Stimulated activated CD4-positive, alpha-beta T cell treated with anti-CD3 and anti-CD28 coated beads, Interleukin-12 subunit alpha, Interleukin-12 subunit beta, amount 100 ng/mL, for 24 hours (primary cell): ENCODE measurements at places on chromosomes 2 and 18.

DNA sequence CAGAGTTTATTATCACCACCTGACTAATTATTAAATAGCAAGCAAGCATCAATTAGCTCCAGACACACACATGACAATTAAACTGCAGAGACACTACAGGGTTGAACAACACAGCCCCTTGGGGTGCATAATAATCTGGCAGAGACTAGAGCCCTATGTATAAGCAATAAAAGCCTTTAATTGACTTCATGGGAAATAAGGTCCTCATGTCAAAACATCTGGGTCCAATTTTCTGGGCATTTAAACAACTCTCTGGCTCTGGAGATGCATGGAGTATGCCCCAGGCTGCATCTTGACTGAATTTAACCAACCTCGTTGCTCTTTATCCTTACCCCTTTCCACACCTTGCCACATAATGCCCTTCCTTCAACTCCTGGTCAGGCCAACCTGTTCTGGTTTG lies 270.7 kb upstream of the THUMPD2 start:
- no peak for DNase-seq

DNA sequence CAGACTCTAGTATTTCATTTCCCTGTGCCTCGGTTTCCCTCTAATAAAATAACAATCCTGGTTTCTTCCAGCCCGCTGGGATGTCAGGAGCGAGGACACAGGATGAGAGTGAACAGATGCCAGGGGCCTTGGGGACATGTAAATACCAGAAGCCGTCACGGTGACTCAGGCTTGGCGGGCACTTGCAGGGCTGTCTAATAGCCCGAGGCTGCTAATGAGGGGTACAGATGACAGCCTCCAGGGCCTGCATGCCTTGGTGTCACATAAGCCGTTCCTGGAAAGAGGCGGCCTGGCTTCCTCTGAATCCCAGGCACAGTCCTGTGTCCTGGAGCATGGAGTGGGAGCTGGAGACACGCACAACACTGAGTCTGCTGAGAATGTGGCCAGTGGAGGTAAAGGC lies 28.2 kb downstream of the HS1BP3 start:
- no peak for DNase-seq

DNA sequence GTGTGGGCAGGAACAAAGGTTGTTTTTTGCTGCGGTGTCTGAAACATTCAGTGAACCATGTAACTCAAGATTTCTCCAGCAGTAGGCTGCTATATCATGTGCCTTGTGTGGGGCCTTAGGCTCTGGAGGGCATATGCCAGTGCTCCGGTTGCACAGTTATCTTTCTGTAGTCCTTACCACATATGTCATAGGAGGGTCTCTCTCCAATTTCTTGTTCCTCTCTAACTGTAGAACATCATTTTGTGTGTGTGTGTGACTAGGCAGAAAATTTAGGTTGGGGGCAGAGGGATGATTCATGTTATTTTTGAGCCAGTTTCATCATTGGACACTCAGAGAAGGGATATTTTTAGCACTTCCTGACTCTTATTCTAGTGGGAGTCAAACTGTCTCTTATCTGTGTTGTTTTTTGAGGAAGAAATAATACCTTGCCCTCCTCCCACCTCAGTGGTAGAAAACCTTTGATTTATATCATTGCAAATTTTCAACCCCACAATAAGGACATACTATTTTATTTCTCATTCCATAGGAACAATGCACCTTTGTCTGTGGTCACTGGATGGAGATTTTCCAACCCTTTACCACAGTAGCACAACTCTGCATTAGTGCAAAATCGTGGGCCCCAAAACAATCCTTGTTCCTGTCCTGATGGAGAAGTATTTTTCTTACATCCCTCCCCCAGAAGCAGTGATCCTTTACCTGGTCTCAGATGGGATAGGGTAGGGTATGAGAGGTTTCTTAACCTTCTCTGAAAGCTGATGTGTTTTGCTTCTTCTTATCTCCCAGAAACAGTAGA lies 113.9 kb downstream of the CCDC74A start:
- DNase-seq, result no peak

DNA sequence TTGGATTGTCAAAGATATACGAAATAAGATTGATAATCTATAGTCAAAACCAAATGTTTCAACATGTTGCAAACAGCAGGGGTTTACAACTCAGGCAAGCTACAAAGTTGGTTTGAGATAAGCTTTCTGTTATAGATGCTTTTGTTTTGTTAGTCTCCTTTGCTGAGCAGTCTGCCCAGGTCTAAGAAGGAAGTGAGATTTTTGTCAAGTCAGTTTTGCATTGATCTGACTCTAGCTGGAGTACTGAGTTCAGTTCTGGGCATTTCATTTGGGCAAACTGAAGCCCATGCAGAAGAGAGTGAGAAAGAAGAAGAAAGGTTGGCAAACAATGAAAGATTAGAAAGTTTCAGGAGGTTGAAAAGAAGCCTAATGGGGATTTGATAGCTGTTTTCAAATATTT lies 983.0 kb upstream of the SLC39A10 start:
- DNase-seq, result no peak

DNA sequence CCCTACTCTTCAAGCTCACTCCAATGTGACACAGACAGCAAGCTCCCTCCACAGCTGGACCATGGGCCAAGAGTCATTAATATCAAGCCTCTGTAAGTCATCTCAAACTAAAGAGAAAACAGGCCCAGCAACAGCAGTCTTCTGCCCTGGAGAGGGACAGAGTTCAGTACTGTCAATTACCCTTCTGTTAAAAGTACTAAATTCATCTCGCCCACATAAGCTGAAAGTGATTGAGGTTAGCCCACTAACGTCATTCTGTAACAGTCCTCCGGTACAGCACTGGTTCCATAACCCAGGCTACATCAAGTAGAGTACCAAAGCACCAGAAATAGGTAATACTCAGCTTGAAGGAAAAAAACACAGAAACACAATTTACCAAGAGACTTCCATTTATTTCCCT lies 25.9 kb downstream of the THADA start:
- no peak for DNase-seq

GRCh38 chr2:70645733-70646419 lies 92.2 kb upstream of the TGFA start:
- DNase-seq, result no peak

- no peak for DNase-seq
Observed at GRCh38 chr2:207975921-207976320, 49.4 kb downstream of the PLEKHM3 start.

DNA sequence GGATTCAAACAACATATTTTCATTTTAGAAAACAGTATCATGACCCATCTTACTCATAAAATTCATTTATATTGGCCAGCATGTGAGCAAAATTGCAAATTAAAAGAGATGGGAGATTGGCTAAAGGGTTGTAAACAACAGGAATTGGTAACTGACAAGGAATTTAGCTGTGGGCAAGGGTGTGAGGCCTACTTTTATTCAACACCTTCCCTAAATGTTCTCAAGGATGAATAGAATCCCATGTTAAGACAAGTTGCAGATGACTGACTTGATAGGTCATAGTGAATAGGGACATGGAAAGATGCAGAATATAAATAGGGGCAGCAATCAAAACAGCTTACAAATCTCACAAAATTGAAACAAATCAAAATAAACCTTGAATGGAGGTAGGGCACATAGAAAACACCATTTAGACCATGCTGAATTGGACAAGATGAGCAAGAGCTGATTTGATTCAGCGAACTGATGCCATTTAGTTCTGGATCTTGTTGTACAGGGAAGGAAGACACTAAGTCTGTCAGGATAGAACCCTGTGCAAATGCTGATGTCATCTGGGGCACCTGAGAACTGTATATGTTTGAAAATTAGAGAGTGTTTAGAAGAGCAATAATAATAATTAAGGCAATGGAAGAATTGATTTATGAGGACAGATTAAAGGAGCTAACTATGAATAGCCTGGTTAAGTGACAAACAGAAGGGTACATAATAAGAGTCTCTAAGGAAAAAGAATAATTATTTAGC lies 509.7 kb downstream of the ZEB2 start:
- DNase-seq, result no peak

GRCh38 chr2:131413148-131413747 lies 49.3 kb upstream of the RAB6D start:
- no peak for DNase-seq

DNA sequence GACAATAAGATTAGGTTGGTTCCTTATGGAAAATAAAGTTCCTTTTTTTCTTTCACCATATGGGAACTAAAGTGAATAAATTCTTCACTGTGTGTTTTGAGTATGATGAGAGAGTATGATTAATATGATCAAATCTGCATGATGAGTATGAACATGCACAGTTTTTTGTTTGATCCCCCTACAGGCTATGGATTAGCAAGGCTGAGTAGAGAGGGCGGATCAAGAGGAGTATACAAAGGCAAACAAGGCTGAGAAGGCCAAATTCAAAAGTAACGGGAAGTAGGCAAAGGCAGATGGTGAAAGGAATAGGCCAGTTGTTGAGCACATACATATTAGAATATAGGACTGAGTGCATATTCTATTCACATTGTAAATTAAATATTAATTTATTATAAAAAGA lies 508.2 kb downstream of the LRRTM4 start:
- no peak for DNase-seq

- DNase-seq, result no peak
Observed at GRCh38 chr2:75012080-75012479, 53.6 kb downstream of the POLE4 start.

GRCh38 chr18:31275722-31276463 lies 42.1 kb upstream of the DSG1 start:
- no peak for DNase-seq

GRCh38 chr2:55865096-55865835 lies 58.3 kb downstream of the EFEMP1 start:
- no peak for DNase-seq

DNA sequence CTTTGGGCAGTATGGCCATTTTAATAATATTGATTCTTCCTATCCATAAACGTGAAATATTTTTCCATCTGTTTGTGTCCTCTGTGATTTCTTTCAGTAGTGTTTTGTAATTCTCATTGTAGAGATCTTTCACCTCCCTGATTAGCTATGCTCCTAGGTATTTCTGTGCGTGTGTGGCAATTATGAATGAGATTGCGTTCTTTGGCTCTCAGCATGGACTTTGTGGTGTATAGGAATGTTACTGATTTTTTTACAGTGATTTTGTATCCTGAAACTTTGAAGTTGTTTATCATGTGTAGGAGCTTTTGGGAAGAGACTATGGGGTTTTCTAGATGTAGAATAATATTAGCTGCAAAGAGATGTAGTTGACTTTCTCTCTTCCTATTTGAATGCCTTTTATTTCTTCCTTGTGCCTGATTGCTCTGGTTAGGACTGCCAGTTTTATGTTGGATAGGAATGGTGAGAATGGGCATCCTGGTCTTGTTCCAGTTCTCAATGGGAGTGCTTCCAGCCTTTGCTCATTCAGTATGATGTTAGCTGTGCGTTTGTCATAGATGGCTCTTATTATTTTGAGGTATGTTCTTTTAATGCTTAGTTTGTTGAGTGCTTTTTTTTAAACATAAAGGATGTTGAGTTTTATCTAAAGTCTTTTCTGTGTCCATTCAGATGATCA lies 27.0 kb upstream of the THUMPD2 start:
- no peak for DNase-seq

DNA sequence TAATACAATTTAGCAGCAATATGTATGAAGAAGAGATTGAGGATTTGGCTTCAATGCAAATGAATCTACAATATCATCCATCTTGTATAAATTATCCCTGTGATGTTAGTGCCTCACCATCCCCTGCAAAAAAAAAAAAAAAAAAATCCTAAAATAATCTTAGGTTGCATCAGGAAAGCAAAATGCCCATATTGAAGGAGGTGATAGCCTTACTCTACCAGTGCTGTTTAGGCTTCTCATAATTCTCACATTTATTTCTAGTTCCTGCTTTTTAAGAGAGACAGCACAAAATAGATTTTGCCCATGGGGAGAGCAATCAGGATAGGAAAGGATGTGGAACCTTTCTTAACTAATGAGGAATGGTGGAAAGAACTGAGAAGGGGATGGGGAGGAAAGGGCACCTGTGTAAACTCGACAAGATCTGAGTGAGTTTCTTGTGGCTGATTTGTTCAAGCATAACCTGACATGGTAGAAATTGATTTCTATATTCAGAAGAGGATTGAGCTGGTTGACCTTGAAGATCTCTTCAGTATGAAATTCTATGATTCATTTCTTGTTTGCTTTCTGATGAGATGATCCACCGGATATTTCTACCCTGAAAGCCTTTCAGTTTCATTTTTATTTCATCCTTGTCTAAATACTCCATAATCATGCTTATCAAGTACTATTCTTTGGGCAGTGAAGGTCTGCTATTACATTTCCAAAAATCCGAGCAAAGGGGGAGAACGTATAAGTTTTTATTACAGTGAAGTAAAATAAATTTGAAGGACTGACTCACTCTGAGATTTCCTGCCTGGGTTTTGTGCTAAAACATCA lies 391.2 kb downstream of the PTPRM start:
- DNase-seq, result no peak

GRCh38 chr18:73691118-73691517 lies 456.5 kb downstream of the FBXO15 start:
- no peak for DNase-seq

GRCh38 chr2:148926981-148927401 lies 52.0 kb downstream of the KIF5C start:
- peak; percentile 6 for DNase-seq

GRCh38 chr2:42171396-42171980 lies 2.3 kb downstream of the EML4 start:
- DNase-seq, result no peak

GRCh38 chr2:241153616-241154015 lies 3.3 kb downstream of the PPP1R7 start:
- no peak for DNase-seq

DNA sequence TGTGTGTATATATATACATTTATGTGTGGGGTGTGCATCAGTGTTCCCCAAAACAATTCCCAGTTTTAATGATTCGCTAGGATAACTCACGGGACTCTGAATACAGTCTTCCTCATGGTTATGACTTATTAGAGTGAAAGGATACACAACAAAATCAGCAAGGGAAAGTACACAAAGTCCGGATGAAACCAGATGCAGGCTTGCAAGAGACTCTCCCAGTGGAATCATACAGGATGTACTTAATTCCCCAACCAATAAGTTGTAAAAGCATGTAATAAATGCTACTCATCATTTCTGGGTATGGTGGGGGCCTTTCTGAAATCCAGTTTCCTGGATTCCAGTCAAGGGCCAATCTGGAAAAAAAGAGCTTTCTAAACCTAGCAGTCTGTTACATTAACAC lies 654.1 kb upstream of the SYT4 start:
- DNase-seq, result no peak
